ENCODE measurements at places on chromosomes 12 and 14.
A peak's percentile ranks its signal among the peaks of the same experiment; 100 is the strongest.

DNA sequence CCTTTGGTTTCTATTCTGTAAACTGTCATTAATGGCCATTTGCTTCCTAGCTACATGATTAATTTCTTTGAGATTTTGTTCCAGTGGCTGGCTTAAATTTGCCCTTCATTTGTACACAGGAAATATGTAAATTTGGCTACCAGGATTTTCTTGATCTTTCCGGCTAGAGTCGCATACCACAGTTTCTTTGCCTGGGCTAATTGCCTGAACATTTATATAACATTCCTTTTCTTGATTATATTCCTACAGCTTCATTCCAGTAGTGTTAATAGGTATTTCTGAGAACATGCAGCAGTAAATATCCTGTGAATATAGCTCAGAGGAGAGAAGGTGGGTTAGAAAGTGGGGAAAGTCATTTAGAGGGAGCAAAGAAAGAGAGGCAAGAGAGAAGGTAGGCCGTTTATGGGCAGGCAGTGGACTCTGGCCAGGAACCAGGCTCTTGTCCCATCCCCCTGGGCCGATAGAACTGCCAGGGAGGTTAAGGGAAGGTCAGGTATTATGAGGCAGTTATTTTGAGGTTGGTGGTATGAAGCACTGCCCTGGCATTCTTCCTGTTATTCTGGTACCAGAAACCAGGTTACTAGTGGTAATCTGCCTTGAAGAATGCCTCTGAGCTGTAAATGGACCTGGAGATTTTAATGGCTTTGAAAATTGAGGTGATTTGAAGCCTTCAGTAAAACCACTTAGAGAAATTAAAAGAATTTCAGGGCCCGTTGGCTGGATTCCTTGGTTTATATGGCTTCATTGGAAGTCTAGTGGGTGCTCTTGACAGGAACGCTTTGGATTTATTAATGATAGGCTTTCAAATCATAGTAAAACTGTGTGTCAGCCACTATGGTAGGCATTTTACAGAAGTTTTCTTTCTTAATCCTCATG, 4.4 kb downstream of the RNF10 start:
- peak; percentile 24 for DNase-seq

DNA sequence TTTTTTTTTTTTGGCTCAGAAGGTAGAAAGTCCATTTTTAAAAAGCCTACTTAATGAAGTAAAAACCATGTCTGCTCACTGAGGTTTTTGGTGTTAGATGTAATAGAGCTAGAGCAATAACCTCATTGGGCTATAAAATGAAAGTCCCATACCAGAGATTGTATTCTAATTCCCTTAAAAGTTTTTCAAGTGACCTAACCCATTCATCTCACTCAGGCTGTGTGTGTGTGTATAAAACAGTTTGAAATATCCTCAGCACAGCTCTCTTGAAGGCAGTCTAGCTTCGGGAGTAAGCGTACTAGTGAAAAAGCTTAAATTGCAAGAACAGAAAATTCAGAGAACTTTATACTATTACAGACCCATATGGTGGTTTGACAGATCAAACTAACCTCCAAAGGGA, 313.8 kb downstream of the CEP128 start:
- no peak for DNase-seq

- DNase-seq, result no peak
These were observed 9.7 kb upstream of the PEBP1 start for GRCh38 chr12:118126119-118126757.

- DNase-seq, result no peak
These were observed 94.4 kb upstream of the PLEKHG7 start for GRCh38 chr12:92608151-92609091.

DNA sequence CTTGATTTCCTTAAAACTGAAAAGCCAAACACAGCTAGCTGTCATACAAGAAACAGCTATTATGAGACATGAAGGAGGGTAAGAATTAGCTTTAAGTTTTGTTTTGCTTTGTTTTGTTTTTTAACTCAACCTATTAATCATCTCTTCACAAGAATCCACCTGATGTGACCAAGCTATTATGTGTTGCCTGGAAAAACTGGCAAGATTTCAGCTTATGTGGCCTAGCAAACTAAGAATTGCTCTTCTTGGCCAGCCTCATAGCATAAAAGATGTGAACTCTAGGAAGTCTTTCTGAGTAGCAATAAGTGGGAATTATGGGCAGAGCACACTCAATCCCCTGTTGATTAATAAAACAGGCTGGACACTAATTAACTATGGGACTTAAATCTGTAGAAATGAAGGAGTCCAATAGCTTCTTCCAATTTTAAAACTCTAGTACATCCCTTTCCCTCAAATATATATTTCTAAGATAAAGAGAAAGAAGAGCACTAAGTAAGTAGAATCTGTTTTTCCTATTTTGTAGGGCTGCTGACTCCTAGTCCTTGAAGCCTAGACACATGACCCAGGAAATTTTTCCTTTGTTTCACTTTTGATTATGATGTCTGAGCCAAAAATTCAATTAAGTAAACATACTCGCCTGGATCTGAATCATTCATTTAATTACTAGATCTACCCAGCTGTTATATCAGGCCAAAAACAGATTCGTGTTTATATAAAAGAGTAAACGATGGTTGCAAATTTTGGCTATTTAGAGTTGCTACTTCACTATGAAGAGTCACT, 75.7 kb downstream of the GTF2A1 start:
- DNase-seq, result no peak

Measured in GM04503 (cell line).